MCF 10A (cell line): ENCODE measurements at places on chromosomes 5 and 9. TPM values are rescaled to one million over a fixed set of nuclear protein-coding genes. Genes with fewer than 3 reads are reported as not detected.

- H3K4me1 ChIP-seq: no peaks in the 10 kb centered on the region
- DNase-seq: no peak
- H3K27ac ChIP-seq: no peak overlapping the region
- H3K4me3 ChIP-seq: no peak overlapping the region
Observed at GRCh38 chr9:37669232-37669631, 18.5 kb downstream of the FRMPD1 start.

PRRT1B gene
- not detected in 2 replicates for total RNA-seq

DNA sequence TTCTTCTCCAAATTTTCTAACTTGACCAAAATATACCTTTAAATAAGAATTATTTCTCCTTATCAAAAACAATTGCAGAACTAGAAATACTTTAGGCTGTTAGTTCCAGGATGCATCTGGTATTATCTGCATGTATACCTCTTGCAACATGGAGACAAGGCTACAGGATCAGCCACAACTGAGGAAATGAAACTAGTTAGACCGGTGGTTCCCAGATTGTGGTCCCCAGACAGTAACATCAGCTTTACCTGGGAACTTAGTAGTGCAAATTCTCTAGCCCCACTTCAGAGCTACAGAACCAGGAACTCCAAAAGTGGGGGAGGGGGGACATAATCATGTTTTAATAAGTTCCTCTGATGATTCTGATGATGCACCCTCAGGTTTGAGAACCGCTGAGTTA lies 61.6 kb upstream of the C9orf72 start:
- H3K27me3 ChIP-seq: no peaks in the 10 kb centered on the region
- H3K27ac ChIP-seq: no peak overlapping the region

DNA sequence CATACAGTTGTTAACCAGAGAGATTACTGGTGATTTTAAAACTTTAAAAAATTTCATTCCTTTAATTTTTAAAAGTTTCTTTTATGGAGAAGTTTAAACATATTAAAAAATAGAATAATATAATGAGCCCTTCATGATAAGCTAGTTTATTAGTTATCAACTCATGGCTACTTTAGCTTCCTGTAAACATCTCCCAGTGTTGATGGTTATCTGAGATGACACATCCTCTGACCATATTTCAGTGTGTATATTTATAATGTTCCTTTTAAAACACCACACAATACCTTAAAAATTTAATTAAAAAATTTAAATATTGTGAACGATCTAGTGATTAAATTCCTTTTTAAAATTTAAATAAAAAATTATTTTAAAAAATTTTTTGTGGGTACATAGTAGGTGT lies 74.1 kb downstream of the IPO11 start:
- peaks cover 26% of the 10 kb centered on the region for H3K36me3 ChIP-seq
- peaks cover 17% of the 10 kb centered on the region for H3K4me1 ChIP-seq
- DNase-seq: no peak
- H3K4me3 ChIP-seq: no peak overlapping the region

CACFD1 gene
- 1.5 and 3.4 TPM in 2 replicates for total RNA-seq
